NCI-H1694 treated with DMSO at 0.1 percent for 48 hours (cell line): ENCODE measurements at places on chromosomes 7 and 10.

DNA sequence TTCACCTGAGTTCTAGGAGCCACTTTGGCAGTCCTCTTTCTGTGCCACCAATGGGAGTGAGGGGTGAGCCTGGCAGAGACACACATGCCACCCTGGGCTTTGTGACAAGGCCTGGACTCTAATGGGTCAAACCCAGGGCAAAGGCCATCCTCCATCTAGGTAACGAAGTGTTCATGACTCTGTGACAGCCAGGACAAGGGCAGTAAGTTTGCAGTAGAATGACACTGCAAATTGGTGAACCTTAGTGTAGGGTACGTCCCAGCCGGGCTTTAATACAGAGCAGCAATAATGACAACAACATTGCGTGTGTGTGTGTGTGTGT is 43.3 kb downstream of the PAPSS2 start:
- DNase-seq: no peak

- DNase-seq: no peak
Observed at GRCh38 chr10:48406204-48406603, 99.7 kb downstream of the MAPK8 start.

DNA sequence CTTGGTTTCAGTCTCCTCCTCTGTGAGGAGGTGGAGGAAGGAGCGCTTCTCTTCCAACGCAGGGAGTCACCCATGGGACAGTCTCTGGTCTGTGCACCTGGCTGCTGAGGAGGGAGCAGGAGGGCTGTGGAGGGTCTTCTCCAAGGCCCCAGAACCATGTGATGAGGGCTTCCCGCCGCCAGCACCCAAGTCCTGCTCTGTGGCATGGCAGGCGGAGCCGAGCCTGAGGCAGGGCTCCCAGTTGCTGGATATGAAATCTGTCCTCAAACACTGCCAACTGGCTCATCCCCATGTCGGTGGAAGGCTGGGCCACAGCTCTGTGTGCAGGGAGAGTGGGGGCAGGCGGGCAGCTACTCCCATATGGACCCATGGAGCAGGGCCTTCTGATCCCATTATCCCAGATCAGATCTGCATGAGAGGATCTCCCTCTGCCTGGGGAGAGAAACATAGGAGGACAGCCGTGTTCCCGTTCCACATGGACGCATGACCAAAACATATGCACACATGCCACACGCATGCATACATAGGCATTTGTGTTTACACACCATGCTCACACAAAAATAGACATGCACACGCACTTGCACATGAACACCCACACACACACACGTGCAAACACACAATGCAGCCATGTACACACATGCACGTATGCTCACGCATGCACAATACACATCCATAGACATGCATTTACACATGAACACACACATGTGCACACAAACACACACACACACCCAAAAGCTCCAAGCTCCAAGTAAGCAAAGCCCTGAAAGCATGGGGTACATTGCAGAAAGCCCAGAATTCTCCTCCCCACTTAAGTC is 38.8 kb upstream of the EN2 start:
- no peak for DNase-seq

GRCh38 chr10:84008878-84009277 is 130.4 kb upstream of the GHITM start:
- no peak for DNase-seq

DNA sequence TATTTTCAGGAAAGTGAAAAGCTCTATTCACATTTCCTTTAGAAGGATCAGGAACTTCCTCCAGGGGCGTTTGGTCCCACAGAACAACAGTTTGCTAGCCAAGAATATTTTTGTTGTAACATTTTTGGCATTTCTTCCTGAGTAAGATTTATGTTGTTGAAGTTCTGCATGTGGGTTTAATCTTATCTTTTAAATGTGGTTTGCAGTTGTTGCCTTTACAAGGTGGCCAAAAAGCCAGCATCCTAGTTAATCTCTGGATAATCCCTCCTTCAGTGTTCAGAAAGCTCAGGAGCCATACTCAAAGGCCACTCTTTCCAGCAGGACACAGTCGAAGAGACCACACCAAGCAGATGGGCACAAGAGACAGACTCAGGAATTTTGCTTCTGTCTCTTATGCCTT is 30.0 kb downstream of the SLC26A4 start:
- DNase-seq: no peak
